ENCODE measurements at places on chromosomes 6 and 20.

GRCh38 chr6:5468586-5468985 is 207.3 kb downstream of the FARS2 start:
- DNase-seq = no peak

DNA sequence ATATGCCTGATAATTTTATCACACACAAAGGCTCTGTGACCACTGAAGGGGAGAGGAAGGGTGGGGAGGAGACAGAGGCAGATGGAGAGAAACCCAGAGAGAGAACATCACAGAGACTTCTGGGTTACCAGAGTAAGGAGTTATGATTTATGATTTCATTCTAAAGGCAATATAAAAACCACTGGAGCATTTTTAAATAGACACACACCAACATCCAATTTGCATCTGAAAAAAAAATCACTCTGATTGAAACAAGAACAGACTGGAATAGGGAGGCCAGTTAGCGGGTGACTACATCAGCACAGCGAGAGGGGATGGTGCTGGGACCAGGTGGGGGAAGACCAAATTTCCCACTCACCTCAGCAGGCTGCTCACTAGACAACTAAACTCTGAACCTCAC is 104.8 kb downstream of the AGPAT4 start:
- DNase-seq = no peak

- no peak for DNase-seq
Observed at GRCh38 chr6:165184192-165184979, 125.0 kb downstream of the C6orf118 start.

GRCh38 chr6:29982097-29982496 is 39.8 kb downstream of the HLA-A start:
- DNase-seq = no peak

DNA sequence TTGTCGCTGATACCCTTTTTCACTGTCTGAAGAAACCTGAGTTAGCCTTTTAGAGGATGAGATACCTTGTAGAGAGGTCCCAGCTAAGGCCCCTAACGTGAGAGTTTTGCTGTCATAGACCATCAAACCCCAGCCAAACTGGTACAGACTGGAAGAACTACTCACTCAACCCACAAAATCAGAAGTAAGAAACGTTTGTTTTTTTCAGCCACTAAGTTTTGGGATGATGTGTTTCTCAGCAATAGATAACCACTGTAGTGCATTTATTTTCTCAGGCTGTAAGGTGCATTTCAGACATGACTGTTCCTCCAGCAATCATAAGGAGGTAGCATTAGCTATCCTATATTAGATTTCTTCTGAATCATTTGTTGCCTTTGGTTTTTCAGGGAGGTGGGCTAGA is 407.3 kb upstream of the FLRT3 start:
- DNase-seq = no peak

- DNase-seq = no peak
Observed at GRCh38 chr6:151565940-151566339, 72.1 kb downstream of the CCDC170 start.

- DNase-seq = no peak
Observed at GRCh38 chr6:84411060-84411629, 183.7 kb upstream of the CEP162 start.

GRCh38 chr6:101722991-101723579 is 329.6 kb downstream of the GRIK2 start:
- DNase-seq = no peak

- DNase-seq = no peak
Observed at GRCh38 chr6:44034931-44035345, 92.3 kb downstream of the MRPL14 start.

DNA sequence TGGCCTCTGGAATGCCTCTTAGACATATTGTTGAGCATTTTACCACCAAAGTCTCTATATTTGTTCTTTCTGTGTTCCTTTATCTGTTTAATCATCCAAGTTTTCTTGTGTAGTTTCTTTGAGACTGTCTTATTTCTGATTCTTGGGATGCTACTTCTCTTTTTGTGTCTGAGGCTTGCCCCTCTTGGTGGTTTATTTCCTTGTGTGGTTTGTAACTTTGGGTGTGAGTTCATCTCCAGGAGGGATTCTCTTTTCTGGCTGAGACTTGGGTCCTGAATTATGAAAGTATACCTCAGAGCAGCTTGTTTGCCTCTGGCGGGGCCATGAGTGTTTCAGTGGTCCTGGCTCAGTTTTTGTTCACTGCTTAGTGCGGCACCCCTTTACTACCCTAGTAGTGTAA is 33.9 kb downstream of the PPARD start:
- DNase-seq = no peak

DNA sequence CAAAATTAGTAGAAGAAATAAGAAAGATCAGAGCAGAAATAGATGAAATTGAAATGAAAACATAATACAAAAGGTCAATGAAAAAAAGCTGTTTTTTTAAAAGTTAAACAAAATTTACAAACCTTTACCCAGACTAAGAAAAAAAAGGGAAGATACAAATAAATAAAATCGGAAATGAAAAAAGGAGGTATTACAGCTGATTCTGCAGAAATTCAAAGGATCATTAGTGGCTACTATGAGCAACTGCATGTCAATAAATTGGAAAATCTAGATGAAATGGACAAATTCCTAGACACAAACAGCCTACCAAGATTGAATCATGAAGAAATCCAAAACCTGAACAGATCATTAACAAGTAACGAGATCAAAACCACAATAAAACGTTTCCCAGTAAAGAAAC is 59.2 kb downstream of the ZFP64 start:
- no peak for DNase-seq

GRCh38 chr20:6421321-6422248 is 298.8 kb upstream of the FERMT1 start:
- DNase-seq = no peak

DNA sequence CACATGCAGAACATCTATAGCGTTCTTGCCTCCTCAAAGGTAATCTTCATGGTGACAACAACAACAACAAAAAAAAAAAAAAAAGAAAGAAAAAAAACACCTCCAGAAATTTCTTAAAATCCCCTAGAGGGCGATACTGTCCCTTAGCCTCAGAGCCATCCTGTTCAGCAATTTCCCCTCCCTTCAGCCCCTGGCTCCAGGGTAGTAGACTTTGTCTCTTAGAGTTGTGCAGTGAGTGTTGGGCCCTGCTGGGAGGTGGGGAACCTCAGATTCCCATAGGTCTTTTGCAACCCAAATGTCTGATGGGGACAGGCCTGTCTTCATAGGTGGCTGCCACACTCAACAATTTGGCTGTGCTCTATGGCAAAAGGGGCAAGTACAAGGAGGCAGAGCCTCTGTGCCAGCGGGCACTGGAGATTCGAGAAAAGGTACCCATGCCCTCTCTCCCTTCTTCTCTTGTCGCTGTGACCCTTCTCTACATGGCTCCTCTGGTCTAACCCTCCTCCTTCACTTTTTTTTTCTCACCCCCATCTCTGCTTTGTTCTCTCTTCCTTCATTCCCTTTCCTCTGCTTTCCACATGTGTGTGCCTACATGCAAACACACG is 6.0 kb upstream of the PTK7 start:
- DNase-seq = no peak

DNA sequence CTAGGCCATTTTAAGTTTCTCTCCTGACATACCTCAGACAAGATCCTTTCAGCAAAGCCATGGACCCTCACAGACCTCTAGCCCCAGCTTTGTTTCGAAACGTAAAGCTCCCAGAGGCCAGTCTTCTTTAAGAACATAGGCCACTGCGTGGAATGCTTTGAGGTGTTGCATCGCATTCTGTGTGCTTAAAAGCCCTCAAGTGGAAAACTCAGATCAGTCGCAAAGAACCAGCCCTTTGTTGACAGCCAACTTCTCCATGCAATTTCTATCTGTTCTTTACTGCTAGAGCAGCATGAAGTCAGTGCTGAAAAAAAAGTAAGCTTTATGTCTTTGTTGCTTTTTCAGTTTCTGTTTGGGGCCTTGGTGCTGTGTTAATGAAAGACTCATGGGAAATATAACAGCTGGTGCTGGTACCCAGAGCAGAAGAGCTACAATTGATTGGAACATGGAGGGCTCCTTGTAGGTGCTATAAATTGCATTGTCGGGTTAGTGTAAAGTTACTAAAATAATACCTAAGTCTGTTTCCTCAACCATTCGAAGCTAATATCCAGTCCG is 142.6 kb downstream of the MAP3K7 start:
- no peak for DNase-seq

DNA sequence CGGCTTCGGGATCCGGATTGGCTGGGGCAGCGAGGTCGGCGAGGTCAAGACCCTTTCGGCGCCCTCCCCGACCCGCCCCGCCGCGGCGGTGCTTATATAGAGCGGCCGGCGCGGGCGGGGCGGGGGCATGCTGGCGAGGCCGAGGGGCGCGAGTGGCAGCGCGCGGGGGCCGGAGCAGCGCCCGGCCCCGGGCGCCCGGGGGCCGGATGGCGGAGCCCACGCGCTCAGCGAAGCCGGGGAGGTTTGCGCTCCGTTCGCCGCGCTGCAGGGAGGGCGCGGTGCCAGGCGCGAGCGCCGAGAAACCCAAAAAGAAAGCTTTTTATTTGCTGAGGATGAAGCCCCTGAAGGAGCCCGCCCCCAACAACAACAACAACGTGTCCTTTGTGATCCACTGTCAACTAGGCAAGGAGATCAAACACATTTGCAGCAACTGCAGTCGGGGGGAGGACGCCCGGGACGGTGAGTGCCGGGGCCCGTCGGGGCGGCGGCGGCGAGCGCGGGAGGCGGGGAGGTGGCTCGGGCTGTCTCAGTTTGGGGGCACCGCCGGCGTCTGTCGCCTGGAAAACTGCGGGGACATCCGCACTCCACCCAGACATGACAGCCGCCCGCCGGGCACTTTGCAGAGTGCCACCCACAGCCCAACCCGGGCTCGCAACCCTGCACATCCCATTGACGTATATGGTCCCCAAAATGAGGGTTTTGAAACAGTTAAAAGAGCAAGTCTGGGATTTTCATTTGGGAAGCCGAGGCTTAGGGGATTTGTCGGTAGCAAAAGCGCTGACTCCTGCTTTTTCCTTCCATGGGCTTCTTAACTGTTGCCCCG is 297.3 kb downstream of the PHACTR1 start:
- no peak for DNase-seq

- no peak for DNase-seq
Observed at GRCh38 chr6:12403947-12404647, 113.9 kb downstream of the EDN1 start.

DNA sequence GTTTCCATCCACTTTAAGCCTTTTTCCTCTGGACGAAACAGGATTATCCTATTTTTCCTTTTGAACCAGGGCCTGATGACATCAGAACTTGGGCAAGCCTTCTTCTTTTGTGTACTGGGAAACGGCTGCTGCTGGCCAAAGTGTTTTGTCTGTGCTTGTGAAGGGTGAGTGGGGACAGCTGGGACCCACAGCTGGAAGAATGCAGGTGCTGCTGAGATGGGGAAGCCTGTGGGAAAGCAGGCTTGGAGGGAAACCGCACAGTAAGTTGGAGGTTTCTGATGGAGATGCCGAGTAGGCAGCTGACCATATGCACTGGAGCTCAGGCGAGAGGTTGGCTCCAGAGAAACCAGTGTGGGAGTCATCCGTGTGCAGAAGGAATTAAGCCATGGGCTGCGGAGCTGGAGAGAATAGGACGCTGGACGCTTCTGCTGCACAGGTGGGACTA is 8.5 kb upstream of the PSMG4 start:
- DNase-seq = no peak

DNA sequence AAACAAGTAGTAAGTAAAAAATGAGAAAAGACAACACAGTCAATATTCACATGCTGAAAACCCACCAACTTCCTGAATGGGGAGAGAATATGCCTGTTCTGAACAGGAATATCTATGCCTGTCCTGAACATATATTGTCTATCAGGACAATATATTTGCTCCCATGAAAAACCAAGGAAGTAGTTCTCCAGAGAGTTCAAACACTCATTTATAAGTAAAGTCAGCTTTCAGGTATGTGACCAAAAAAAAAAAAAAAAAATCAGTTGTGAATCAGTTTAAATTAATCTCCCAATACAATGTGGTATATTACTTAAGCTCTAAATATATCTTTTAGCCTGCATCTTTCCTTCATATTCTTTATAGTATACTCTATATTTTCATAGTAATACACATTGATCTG is 119.5 kb downstream of the MYB start:
- no peak for DNase-seq

DNA sequence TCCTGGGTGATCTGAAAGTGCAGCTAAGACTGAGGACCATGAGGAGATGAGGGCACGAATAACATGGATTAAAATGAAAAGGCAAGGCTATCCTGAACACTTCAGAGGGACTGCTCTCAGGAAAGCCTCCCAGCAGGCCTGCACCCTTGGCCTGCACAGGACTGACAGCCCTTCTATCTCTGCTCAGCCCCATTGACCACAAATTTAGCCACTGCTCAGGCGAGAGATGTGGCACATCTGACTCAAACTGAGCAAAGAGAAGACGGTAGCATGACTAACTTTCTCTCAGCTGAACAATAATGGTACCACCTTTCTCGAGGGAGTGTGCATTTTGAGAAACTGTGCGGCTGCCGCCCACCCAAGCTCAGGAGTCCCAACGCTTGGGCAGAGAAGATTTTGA is 257.5 kb downstream of the ADGB start:
- no peak for DNase-seq

DNA sequence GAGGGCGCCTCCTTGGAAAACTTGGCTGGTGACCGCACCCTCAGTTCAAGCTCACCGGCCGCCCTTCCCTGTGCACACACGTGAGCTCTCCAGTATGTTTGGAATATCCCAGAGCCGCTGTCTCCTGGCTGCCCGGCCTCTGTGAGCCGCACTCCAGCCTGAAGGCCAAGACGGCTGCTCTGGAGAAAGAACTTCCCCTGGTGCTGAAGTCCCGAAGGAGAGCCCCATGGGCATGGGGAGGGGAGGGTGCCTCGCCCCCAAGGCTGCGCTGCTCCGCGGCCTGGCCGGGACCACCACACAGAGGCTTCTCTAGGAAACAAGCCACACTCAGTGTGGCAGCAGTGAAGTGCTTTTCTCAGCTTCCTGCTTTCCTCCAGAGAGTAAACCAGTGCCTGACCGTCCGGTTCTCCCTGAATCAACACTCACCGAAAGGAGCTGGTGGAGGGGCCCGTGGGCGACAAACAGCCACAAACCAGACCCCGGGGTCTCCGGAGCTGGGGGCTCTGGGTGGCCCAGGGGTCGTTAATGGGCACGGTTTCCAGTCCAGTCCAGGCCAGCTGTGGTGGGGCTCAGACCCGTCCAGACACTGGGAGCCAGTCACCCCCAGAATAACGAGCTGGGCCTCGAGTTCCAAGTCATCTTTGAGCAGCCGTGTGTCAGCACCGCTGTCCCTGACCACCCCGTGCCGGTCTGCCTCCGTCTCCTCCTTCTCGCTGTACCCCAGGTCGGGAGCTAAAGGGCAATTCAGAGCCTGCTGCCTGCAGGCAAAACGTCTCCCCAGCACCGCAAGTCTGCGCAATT is 87.4 kb upstream of the BHLHE23 start:
- DNase-seq = no peak
